ENCODE measurements at places on chromosomes 6 and 20.
A peak's percentile ranks its signal among the peaks of the same experiment; 100 is the strongest.

GRCh38 chr6:100426744-100427338, 37.9 kb downstream of the SIM1 start:
- DNase-seq: no peak

DNA sequence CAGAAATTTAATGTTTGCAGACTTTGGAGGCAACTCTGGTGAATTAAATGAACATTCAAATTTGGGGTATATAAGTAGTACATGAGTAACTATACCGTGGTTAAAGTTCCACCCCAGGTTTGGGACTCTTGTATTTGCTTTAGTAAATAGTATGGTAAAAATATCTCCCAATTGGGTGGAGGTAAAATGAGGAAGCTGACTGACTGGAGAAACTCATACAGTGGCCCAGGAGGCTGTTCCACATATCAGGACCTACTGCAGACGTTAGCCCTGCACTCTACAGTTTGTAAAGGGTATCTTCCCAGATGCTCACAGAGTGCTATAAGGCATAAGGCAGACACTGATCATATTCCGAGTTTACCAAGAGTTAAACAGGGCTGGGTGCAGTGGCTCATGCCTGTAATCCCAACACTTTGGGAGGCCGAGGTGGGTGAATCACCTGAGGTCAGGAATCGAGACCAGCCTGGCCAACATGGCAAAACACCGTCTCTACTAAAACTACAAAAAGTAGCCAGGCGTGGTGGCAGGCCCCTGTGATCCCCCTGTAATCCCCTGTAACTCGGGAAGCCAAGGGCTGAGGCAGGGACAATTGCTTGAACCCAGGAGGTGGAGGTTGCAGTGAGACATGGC, 53.7 kb downstream of the CPXM1 start:
- DNase-seq: peak; percentile 33

GRCh38 chr6:170305805-170306323, 694 bp upstream of the FAM120B start:
- DNase-seq: no peak

DNA sequence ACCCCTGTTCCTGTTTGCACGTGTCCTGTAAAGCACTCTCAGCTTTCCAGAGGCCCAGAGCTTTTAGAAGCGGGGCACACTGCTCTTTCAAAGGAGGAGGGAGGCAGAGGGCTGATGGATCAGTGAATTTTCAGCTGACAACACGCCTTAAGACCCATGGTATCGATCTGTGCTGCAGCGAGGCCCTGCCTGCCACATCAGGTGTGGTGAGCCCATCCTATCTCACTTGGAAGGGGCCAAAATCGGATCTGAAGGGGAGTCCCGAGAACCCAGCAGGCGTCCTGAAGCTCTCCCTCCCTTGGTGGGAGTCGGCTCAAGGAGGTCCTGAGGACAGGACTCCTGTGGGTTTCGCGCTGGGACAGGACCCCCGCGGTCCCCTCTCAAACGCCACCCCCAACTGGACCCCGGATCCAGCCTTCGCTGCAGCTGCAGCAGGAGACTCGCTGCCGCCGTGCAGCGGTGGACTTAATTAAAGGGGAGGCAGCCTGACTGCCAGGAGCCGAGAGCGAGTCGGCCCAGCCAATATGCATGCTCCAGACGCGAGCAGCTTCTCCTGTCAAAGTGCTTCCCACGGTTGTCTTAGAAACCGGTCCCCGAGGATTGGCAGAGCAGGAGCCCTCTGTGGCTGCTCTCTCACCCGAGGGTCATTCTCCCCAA, 580.0 kb upstream of the ZNF337 start:
- DNase-seq: peak; percentile 53

DNA sequence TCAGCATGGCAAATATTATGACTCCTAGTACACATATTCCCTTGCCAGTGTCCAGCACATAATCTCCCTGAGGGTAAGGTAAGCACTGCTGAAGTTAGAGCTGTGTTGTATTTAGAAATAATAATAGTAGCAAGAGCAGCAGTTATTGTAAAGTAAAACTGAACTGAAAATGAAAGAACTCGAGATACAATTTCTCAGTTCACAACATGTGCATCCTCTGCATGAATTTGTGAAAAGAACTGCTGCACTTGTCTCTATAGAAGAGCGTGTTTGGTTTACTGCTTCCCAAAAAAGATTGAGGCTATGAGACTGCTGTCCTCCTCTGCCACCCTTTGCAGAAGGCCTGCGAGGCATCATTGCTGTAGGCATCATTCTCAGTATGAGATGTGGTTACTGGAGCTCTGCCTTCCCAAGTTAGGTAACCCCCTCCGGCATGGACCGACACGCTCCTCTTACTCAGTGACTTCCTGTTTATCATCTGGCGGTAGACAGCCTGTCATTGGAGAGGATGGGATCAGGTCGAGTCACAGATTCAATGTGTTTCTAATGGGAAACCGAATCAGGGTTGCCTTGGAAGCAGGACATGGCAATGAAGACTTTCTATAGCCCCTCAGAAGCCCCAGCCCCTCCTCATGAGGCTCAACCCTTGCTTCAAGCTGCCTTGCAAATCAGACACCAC, 48.1 kb downstream of the SLC24A3 start:
- DNase-seq: no peak

DNA sequence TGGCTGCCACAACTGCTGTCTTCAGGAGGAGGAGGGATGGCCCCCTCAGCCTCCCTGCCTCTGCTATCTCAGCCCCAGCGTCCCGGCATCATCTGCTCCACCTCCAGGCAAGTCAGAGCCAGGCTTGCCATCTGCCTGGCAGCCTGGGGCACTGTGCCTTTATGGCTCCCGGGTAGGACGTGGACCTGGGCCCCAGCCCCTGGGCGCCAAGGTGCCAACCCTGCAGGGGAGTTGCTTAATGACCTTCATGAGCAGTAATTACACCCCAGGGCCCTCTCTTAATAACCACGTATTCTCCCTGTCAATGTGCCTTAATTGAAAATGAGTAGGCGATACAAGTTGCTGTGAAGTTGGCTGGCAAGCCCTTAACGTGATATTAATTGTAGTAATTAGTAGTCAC, 122.1 kb upstream of the MLN start:
- DNase-seq: no peak

- DNase-seq: no peak
These were observed 2.0 kb downstream of the ADGRB3 start for GRCh38 chr6:68637071-68637470.

DNA sequence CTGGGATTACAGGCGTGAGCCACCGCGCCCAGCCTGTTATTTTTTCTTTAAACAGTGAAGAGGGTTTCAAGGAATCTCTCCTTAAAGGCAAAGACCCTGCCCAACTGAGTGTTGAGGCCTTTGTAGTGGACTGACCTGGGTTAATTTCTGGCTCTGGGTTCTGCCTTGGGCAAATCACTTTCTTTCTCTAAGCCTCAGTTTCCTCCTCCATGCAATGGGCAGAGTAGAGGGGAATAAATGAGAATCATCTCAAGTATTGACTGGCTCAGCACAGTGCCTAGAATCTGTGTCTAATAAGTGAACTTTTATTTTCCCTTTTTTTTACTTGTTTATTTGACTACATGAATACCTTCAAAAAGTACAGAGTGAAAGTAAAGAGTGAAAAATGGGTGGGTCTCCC, 31.0 kb upstream of the SLC9A8 start:
- DNase-seq: no peak

- DNase-seq: no peak
These were observed 102.9 kb downstream of the CTNNBL1 start for GRCh38 chr20:37796733-37797132.

- DNase-seq: no peak
These were observed 259.6 kb downstream of the BCKDHB start for GRCh38 chr6:80366051-80366450.

DNA sequence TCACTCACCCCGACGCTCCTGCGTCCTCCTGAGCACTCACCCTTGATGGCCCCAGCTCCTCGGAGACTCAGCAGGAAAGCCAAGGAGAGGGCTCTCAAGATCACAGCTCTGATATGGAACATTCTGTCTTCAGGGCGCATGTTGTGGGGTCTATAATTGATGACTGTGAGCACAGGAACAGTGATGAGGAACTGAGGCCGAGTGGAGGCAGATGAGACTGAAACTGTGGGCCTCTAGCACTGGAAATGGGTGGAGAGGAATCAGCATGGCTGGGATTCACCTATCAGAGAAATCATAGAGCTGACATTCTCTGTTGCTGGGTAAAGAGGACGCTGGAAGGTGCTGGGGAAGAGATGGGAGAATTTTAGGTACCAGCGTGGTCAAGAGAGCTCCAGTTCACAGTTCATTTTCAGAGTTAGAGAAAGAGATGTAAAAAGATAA, at the start of gene HLA-DPA1:
TSS of gene HLA-DPA1 (minus strand) at position 219 of the 441 bp plus-strand sequence.
- no peak for DNase-seq

GRCh38 chr20:6053064-6053775, 640 bp downstream of the LRRN4 start:
- DNase-seq: no peak

- no peak for DNase-seq
These were observed 49.5 kb downstream of the TRERF1 start for GRCh38 chr6:42402184-42402583.

- DNase-seq: no peak
These were observed 53.0 kb upstream of the TCF21 start for GRCh38 chr6:133835901-133836300.

- no peak for DNase-seq
These were observed 18.0 kb downstream of the STX7 start for GRCh38 chr6:132494954-132495353.

DNA sequence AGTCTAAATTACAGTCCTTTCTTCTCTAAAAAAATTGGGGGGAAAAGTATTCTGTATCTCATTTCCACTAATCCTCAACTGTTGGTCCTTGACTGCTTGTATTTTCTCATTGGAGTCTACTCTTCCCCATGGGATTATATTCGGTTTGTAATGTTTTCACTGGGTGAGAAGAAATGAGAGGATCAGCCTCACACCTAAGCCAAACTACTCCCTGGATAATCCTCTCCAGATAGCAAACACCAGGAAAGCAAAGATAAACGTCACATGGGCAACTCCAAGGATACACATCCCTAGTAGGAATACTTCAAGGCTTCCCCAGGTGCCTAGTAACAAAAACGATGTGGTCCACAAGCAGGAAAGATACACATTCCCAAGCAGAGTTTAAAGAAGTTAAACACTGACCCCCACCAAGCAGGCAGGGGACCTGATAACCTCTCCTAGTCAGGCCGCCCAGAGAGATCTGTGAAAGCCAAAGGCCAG, 53.9 kb upstream of the SOX4 start:
- DNase-seq: no peak

Measured in ecto neural progenitor cell (in vitro differentiated cells).